ENCODE measurements at places on chromosomes 11 and 22. TPM values are rescaled to one million over a fixed set of nuclear protein-coding genes. Genes with fewer than 3 reads are reported as not detected.

DNA sequence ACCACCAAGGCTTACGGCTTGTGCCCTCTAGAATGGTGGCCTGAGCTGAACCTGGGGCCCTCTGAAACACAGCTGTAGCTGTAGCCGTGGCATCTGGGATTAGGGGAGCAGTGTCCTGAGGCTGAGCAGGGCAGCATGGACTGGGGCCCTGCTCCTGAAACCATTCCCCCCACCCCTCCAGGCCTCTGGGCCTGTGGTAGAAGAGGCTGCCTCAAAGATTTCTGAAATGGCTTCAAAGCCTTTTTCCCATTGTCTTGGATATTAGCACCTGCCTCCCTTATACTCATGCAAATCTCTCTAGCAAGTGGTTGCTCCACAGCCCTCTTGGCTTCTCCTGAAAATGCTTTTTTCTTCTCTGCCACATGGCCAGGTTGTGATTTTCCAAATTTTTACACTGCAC, 106.9 kb downstream of the CTNND1 start:
- peaks cover 3% of the 10 kb centered on the region for H3K27me3 ChIP-seq
- DNase-seq, result no peak
- H3K27ac ChIP-seq, result no peak overlapping the region
- no peak overlapping the region for H3K4me3 ChIP-seq
- no peaks in the 10 kb centered on the region for H3K36me3 ChIP-seq

DNA sequence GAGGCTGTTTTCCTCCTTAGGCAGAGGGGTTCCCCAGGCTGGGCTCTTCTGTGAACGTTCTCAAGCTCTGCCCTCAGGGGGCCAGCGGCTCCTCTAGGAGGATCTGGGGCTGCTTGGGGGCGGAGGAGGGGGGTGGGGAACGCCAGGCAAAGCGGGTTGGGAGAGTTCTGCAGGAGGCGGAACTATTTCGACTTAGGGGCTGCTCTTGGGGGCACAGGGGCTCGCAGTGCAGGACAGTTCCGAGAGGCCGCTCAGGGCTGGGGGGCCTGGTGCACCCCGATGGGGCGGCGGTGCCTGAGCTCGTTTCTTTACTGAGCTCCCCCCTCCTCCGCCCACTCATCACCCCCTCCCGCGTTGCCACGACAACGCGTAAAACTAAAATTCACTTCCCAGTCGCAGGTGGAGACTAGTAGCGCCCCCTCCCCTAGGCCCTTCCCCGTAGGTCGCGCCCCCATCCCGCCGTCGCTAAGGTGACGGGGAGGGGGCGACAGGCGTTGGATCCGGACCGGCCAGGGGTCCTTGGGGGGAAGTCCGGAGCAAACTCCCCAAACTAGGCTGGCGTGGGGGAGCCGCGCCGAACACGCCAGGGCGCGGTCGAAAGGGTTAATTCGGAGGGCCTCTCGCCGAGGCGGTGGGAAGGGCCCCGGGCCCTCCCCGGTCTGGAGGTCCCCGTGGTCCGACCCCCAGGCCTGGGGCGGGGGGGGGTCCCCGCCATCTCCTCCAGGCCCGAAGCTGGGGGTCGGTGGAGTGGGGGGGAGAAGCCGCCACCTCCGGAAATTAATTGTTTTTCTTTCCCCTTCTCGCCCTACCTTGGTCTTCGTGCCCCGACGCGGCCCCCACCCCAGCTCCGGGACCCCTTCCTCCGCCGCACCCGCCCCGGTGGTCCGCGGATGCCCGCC, 857 bp downstream of the SHANK3 start:
- no peak overlapping the region for H3K27ac ChIP-seq
- H3K4me1 ChIP-seq, result peaks cover 5% of the 10 kb centered on the region
- peaks cover 7% of the 10 kb centered on the region for H3K27me3 ChIP-seq
- peak overlapping the region; percentile 47 for H3K4me3 ChIP-seq
- no peaks in the 10 kb centered on the region for H3K36me3 ChIP-seq

GRCh38 chr22:45105281-45105702, 58.4 kb upstream of the NUP50 start:
- no peak for DNase-seq
- H3K4me1 ChIP-seq, result no peaks in the 10 kb centered on the region
- no peaks in the 10 kb centered on the region for H3K27me3 ChIP-seq
- no peak overlapping the region for H3K4me3 ChIP-seq
- H3K36me3 ChIP-seq, result no peaks in the 10 kb centered on the region

DNA sequence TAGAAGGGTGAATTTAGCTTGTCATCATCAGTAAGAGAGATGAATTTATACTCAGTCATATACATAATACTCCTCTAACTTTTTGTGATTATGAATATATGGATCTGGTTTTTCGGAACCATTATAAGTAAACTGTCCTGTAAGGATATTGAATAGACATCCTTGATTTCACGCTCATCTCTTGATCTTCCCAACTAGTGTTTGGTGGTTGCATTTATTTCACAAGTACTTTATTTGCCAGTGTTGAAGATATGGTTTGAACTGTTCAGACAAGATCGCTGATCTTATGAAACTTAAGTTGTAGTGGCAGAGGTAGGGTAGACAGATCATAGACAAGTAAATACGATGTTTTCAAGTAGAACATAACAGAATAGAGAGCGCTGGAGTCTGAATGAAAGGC, 3.0 kb downstream of the FBXO7 start:
- no peaks in the 10 kb centered on the region for H3K27me3 ChIP-seq
- H3K36me3 ChIP-seq, result no peaks in the 10 kb centered on the region
- DNase-seq, result no peak
- no peak overlapping the region for H3K27ac ChIP-seq
- peaks cover 18% of the 10 kb centered on the region for H3K4me1 ChIP-seq
- H3K4me3 ChIP-seq, result no peak overlapping the region

- H3K27ac ChIP-seq, result no peak overlapping the region
- no peaks in the 10 kb centered on the region for H3K36me3 ChIP-seq
- H3K4me3 ChIP-seq, result no peak overlapping the region
- no peaks in the 10 kb centered on the region for H3K27me3 ChIP-seq
- no peak for DNase-seq
Measured at GRCh38 chr11:20357150-20357549, 6.4 kb upstream of the HTATIP2 start.

DNA sequence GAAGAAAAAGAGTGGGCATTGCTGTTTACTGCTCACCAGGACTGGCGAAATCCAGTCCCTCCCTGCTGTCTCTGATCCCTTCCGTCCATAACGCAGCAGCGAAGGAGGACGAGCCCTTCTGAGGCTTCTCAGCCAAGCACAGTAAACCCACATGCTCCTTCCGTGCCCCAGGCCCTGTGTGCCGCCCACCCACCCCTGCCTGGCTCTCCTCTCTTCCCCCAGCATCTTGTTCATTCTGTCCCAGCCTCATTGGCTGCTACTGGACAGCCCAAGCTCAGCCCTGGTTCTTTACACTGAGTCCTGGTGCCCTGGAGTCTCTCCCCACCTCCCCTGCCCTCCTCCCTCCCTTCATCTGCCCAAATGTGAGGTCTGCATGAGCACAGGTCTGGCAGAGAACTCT, 559.7 kb downstream of the BRD1 start:
- no peaks in the 10 kb centered on the region for H3K36me3 ChIP-seq
- no peaks in the 10 kb centered on the region for H3K4me1 ChIP-seq
- no peaks in the 10 kb centered on the region for H3K27me3 ChIP-seq
- H3K27ac ChIP-seq, result no peak overlapping the region

DNA sequence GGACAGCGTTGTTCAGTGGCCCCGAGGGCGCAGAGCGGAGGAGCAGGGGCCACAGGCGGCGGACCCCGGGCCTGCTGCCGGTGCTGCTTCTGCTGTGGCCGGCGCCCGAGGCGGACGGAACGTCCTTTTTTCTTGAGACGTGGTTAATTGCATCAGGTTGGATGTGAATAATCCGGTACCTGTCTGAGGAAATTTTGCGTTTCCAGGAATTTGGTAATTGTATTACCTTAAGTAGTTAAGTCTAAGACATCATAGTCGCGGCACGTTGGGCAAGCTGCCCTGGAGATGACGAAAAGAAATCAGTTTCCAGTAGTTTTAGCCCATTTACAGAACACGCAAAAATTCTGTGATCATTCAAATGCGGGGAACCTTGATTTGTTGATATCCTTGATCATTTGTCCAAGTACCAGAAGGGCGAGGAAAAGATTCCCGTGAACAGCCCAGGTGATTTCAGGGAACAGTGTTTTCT, 789 bp downstream of the SPECC1L start:
- no peaks in the 10 kb centered on the region for H3K27me3 ChIP-seq
- H3K36me3 ChIP-seq, result no peaks in the 10 kb centered on the region

- no peak for DNase-seq
- H3K27ac ChIP-seq, result no peak overlapping the region
- H3K36me3 ChIP-seq, result no peaks in the 10 kb centered on the region
- no peaks in the 10 kb centered on the region for H3K27me3 ChIP-seq
- H3K4me3 ChIP-seq, result no peak overlapping the region
Measured at GRCh38 chr11:73239571-73240189, 21.6 kb downstream of the P2RY2 start.

DNA sequence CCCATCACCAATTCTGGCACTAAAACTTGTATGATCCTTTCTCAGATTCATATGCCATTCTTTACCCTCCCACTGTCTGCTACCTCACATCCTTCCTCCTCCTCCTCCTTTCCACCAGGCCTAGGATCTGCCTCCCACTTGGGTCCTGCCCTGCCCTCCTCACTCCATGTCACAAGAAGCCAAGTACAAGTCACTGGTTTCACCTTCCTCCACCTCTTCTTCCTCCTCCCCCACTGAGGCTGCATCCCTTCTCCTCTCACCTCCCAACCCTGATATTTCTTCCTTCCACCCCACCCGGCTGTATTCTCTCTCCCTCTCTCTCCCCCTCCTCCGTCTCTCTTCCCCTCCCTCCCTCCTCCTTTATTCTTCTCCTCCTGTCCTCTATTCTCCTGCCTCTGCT, 46.6 kb downstream of the LARGE1 start:
- no peaks in the 10 kb centered on the region for H3K4me1 ChIP-seq
- H3K36me3 ChIP-seq, result no peaks in the 10 kb centered on the region
- no peak for DNase-seq
- no peak overlapping the region for H3K4me3 ChIP-seq

DNA sequence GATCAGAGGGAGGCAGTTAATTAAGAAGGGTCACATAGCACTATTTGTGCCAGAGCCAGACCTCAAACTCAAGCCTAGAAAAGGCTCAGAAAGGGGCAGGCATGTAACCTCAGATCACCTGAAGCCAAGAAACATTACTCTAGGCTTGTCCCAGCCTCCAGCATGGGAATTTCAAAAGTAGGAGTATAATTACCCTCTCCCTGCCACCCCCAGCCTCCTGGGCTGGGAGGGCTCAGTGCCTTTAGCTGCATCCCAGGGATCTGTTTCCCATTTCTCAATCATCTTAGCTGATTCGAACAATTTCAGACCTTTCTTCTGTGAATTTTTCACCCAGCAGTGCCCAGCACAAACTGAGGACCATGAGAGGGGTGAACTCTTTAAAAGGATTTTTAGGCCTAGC, 33.1 kb upstream of the LRRC10B start:
- no peaks in the 10 kb centered on the region for H3K4me1 ChIP-seq
- H3K27me3 ChIP-seq, result no peaks in the 10 kb centered on the region
- H3K36me3 ChIP-seq, result no peaks in the 10 kb centered on the region
- no peak overlapping the region for H3K27ac ChIP-seq

GRM5 gene
- not detected for total RNA-seq

SEC14L6 gene
- not detected for total RNA-seq

SLC37A4 gene
- 54.6 TPM for total RNA-seq

SGSM1 gene
- not detected for total RNA-seq

CALCA gene
- 1.0 TPM for total RNA-seq

IGSF9B gene
- 14.2 TPM for total RNA-seq

RSF1 gene
- 94.1 TPM for total RNA-seq

Data from A673 (cell line).